Skin of body (tissue), 3 donors: ENCODE measurements at places on chromosomes 1 and 21. TPM values are rescaled to one million over a fixed set of nuclear protein-coding genes. Genes with fewer than 3 reads are reported as not detected.

Gene VANGL1
- 8.5 TPM for total RNA-seq

Gene DNALI1
- total RNA-seq: 1.1 TPM

DNA sequence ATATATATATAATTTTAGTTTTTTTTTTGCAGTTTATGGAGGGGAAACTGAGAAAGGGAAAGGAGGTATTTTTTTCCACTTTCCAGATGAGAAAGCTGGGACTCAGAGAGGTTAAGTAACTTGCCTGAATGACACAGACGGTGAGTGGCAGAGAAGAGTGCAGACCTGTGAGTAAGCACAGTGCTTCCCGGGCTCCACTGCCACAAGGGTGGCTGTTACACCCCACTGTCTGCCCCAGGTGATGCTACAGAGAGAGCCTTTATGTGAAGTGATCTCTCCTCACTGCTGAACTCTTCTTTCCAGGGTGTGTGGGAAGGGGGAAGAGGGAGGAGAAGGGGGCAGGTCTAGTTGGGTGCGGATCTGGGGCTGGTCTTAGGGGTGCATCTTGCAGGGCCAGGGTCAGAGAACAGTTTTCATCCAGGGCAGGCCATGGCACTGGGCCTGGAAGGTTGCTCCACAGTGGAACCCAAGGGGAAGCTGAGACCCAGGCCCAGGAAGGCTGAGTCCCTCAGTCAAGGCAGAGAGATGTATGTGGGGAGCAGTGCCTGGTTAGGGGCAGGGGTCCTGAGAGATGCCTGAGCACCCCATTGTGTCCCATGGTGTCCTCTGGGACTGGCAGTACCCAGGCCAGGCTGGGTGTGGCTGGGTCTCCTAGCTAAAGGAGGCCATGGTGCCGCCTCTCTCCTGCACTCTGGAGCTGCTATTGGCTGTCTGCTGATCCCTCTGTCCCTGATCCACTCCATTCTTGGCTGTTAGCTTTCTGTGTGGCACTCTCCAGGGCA, 357.5 kb downstream of the PTPRU start:
- DNase-seq: no peak

GRCh38 chr1:115090540-115090939, 1.2 kb upstream of the TSPAN2 start:
- DNase-seq: no peak

DNA sequence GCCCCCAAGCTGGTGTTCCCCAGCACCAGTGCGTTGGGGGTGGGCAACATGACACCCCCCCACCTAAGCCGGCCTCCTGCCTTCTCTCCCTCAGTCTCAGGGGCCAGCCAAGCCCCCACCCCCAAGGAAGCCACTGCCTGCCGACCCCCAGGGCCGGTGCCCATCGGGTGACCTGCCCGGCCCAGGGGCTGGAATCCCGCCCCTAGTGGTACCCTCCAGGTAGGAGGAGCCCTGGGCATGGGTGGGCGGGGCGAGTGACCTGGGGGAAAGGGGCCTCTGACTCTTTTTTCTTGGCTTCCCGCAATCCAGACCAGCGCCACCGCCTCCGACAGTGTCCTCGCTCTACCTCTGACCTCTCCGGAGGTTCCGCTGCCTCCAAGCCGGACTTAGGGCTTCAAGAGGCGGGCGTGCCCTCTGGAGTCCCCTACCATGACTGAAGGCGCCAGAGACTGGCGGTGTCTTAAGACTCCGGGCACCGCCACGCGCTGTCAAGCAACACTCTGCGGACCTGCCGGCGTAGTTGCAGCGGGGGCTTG, 1.3 kb upstream of the EFNA4 start:
- DNase-seq: no peak

DNA sequence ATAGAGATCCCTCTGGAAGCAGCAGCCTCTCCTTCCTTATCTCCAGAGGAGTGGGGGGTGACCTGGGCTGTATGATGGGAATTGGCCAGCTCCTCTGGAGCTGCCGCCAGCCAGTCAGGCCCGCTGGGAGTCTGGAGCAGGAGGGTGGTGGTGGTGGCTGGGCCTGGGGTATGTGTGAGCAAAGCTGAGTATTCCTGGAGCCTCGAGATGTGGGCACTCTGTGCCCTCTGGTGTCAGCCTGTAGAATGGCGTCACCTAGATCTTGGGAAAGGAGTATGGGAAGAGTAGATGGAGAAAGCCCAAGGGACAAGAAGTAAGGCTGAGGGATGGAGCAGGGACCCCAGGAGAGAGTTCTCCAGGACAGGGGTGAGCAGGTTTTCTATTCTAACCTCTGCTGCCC, 16.0 kb downstream of the VANGL2 start:
- DNase-seq: no peak

GRCh38 chr1:59477286-59477685, 180.4 kb downstream of the FGGY start:
- DNase-seq: no peak

- no peak for DNase-seq
Measured at GRCh38 chr1:150053926-150054325, 13.7 kb upstream of the VPS45 start.
